MM.1S (cell line): ENCODE measurements at places on chromosomes 1 and 21.

GRCh38 chr1:154465621-154466195 lies 36.3 kb upstream of the TDRD10 start:
- DNase-seq, result no peak

DNA sequence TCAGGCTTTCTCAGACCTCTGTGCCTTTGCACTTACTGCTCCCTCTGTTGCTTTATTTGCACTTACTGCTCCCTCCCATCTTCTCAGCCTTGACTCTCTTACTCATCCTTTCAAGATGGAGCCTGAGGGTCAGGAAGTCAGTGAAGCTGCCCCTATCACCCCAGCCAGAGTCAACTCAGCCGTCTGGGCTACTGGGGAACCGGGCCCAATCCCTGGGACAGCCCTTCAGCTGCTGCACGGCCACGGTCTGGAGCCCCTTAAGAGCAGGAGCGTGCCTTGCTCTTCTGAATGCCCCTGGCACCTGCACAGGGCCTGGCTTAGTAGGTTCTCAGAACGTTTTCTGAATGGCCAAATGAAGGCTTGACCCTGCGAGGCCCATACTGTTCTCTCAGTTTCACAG lies 244.4 kb downstream of the FOXD2 start:
- DNase-seq, result no peak

- peak; percentile 56 for DNase-seq
These were observed 13.4 kb downstream of the EPB41 start for GRCh38 chr1:28927648-28928313.

- DNase-seq, result no peak
These were observed 19.5 kb upstream of the AJAP1 start for GRCh38 chr1:4634793-4635406.

- DNase-seq, result no peak
These were observed 155.9 kb upstream of the RUNX1 start for GRCh38 chr21:35204850-35205541.

- no peak for DNase-seq
These were observed 68.7 kb upstream of the ROR1 start for GRCh38 chr1:63705078-63705477.

- no peak for DNase-seq
These were observed 4.2 kb downstream of the NPPB start for GRCh38 chr1:11854519-11854918.

- no peak for DNase-seq
These were observed 4.9 kb downstream of the MFN2 start for GRCh38 chr1:11985171-11985570.

DNA sequence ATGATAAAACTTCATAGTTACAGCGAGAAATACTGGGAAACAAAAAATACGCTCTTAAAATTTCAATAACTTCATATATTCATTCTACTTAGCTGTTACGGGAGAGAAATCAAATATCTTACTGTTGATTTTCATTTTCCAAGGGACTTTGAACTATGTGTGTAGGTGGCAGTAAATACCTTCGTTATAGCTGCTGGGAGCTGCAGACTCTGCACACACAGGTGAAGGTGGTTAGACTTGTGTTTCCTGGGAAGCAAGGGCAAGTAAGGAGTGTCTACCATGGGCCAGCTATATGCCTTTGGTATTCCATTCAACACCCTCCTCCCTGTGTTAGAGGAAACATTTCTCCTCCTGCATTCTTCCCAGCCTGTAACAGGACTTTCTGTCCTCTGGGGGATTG lies 51.4 kb upstream of the DIRAS3 start:
- DNase-seq, result no peak
